ENCODE measurements at places on chromosomes 3 and 15.
A peak's percentile ranks its signal among the peaks of the same experiment; 100 is the strongest.

DNA sequence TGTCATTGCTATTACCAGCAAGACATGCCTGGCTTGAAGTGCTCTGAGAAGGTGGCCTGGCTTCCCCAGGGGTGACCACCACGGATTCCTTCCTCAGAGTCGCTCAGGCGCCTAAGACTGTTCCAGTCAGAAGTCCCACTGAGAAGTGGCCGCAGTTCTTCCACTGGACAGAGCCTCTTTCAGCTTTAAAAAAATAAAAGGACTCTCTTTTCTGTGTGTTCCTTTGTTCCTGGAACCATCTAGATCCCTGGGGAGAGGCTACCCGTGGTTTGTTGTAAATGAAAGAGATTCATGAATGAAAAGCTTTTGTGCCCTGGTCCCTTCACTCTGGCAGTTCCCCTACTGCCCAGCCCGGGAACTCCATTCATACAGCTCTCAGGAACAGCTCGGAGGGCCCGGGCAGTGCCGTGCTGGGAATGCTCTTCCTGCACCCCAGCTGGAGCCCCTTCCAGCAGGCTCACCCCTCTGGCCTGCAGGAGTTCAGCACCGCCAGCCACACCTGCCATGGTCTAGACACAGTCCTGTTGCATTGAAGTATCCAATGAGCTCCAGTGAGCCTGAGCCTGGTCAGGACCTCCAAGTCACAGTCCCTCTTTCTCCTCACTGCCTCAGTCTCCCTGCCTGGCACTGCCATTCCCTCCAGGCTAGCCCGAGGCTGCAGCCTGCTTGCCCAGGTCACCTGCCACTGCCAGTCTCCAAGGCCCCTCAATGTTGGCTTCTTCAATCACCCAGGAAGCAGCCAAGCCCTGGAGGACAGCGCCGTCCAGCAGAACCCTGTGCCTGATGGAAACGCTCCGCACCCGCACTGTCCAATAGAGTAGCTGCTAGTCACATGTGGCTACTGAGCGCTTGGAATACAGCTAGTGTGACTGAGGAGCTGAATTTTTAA is 75.4 kb downstream of the XXYLT1 start:
- DNase-seq, result no peak

GRCh38 chr15:69760890-69761568 is 308.4 kb downstream of the RPLP1 start:
- no peak for DNase-seq

DNA sequence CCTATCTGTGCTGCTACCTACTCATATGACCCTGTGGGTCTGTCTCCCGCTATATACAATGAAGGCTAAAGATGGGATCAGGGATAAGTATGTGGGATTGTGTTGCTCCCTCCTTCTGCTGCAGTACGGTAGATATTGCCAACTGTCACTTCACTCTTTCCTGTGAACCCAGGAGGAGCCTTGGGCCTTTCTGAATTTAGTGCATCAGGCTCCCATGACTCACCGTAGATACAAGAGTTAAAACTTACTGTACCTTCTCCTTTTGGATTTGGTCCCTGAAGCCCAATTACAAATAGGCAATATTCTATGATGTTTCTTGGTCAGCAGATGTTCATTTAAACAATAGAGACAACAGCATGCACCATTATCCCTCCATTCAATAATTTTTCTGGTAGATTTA is 27.4 kb downstream of the MITF start:
- no peak for DNase-seq

DNA sequence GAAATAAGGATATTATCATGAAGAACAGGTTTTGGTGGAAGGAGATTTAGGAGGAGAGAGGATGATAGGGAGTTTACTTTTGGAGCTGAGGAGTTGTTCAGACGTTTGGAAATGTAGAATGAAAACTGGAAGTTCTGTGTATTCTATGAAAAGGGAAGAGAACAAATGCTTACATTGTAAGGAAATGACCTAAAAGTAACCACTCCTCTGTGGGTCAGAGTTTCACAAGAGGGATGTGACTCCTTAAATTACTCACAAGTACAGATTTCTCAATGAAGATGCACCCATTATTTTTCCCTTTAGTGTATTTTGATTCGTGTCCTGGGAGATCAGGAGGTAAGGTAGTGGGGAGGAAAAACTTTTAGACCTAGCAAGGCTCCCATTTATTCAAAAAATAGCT is 4.0 kb downstream of the RNF13 start:
- no peak for DNase-seq

- DNase-seq, result no peak
Measured at GRCh38 chr15:98834976-98835375, 172.6 kb downstream of the PGPEP1L start.

DNA sequence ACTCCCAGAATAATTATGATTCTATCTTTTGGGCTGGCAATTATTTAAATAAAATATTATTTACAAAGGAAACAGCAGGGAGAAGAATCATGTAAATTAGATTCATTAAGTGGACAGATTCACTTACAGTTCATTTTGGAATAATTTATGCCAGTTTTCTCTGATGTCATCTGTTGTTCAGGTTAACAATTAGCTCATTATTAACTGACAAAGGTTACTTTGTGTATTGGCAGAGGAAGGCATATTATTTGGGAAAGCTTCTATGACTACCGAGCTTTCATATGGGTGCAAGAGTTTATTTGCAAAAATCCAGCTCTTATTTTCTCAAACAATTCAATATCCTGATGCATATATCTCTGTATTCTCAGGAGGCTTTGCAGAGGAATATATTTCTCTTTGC is 224.4 kb downstream of the CHST2 start:
- DNase-seq, result no peak

- DNase-seq, result no peak
Measured at GRCh38 chr3:188470508-188471130, 316.7 kb downstream of the LPP start.

DNA sequence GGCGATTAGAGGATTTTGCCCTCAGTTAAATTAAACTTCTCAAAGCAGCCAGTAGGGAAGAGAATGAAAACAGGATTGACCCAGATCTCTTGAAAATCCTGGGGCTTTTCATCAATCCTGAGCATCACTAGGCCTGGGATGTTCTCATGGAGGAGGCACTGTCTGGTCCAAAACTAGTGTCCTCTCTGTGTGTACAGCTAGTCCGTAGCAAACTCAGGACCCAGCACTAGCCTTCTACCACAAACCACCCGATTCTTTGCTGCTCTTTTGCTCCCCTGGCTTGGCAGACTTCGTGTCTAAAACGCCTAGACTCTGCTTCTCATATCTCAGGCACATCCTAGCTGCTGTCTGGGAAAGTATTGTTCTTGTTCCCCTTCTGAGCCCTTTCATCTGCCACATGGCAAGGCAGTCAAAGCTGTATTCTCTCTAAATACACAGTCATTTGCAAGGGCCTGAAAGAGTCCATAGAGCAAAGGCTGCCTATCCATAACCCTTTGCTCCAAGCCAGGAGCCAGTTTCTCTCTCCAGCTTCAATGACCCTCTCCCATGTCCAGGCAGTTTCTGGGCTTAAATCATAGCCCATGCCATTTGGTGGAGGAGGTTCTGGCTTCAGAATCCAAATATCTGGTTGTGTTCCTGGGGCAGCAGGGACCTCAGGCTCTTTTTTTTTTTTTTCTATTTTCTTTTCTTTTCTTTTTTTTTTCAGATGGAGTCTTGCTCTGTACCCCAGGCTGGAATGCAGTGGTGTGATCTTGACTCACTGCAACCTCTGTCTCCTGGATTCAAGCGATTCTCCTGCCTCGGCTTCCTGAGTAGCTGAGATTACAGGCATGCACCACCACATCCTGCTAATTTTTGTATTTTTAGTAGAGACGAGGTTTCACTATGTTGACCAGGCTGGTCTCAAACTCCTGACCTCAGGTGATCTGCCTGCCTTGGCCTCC is 52.4 kb downstream of the CDC25A start:
- no peak for DNase-seq

- DNase-seq, result no peak
Measured at GRCh38 chr15:88482263-88482662, 14.8 kb downstream of the MRPS11 start.

- DNase-seq, result no peak
Measured at GRCh38 chr3:60011218-60011617, 961.4 kb upstream of the CFAP20DC start.

DNA sequence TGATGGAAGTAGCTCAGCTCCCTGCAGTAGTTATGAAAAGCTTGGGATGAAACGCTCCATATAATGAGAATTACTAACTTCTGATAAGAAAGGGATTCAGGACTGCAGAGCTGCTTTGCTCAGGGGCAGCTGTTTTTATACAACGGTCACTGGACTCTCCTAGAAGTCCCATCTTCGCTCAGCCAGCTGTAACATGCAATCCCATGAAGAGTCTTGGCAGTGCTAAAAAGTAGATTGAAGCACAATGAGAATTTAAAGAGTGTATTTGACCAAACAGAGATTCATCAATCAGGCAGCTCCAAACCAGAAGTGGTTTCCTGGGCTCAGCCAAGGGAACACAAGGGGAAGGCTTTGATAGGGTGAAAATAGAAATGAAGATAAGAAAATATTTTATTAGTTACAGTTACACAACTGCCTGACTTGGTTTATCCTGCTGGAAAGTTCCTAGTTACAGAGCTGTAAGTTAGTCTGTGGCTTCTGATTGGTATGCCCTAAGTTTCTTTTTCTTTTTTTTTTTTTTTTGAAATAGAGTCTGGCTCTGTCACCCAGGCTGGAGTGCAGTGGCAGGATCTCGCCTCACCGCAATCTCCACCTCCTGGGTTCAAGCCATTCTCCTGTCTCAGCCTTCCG is 24.1 kb downstream of the SIDT1 start:
- DNase-seq, result no peak

DNA sequence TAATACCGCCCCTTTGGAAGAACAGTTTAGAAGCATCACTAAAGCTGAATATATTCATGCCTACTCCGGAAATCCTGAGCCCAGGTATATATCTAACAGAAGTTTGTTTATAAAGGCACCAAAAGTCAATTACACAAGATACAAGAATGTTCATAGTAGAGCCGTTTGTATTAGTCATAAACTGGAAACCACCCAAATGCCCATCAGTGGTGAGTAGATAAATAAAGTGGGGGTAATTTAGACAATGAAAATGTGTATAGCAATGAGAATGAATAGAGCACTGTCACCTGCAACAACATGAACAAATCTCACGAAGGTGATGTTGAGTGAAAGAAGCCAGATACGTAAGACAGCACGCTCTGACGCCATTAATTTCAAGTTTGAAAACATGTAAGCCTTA is 68.3 kb upstream of the GLCE start:
- DNase-seq, result no peak

GRCh38 chr15:50685976-50686468 is 575 bp downstream of the TRPM7 start:
- peak; percentile 37 for DNase-seq
